Naive thymus-derived CD4-positive, alpha-beta T cell (primary cell): ENCODE measurements at places on chromosomes 3 and 15.

- no peak for DNase-seq
Measured at GRCh38 chr3:184725176-184725719, 13.4 kb upstream of the MAGEF1 start.

DNA sequence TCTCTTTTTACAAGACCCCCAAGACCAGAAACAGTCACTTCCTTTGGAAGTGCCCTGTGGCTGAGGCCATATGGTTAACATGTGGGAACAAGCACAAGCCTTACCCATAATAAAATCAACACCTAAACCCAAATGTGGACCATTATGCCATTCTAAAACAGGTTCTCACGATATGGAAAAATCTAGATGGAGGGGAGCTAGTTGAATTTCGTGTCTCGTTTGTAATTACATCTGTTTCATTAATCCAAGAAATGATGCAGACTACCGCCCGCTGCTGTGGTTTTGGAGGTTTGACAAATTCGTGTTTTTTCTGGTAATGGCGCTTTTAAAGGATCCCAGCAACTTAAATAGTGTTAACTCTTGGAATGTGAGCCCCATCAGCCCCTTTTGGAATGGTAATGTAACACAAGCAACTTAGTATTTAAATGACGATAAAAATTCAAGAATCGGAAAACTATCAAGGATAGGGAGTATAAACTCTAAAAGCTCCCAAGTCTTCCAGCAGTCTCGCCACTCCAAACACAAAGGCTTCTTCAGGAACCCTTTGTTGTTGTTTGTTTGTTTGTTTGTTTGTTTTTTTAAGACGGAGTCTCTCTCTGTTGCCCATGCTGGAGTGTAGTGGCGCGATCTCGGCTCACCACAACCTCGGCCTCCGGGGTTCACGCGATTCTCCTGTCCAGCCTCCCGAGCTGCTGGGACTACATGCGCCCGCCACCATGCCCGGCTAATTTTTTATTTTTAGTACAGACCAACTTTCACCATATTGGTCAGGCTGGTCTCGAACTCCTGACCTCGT lies 1.1 kb downstream of the CNBP start:
- DNase-seq = no peak

GRCh38 chr15:59722476-59722875 lies 33.4 kb upstream of the BNIP2 start:
- DNase-seq = no peak

GRCh38 chr3:8738639-8739038 lies 5.0 kb downstream of the CAV3 start:
- DNase-seq = no peak

DNA sequence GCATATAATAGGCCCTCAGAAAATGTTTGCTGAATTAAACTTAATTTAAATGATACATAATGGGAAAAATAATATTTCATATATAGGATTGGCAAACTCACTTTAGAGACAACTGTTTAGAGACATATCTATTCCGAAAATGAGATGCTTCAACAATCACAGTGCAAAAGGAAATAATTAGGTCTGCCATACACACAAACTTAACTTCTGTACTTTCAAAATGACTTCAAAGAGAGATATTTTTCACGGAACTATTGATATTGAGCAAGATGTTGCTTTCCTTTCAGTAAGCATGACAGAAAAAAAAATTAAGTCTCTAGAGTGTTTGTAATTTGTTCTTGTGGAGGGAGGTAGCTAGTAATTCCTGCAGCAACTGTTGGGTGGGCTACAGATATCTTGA lies 769.5 kb downstream of the TUSC7 start:
- DNase-seq = no peak

DNA sequence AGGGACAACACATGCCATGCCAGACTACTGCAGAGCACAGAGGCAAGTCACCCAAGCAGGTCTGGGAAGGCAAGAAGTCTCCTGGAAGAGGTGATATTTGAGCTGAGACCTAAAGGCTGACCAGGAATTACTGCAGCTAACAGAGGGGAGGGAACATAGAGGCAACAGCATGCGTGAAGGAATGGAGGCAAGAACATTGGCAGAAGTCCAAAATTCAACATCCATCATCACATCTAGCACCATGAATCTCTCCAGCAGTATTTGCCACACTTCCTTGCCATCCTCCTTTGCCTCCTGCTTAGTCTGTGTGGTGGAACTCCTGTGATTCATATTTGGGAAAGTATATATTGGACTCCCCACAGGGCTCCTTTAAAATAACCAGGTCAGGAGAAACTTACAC lies 870 bp upstream of the TSEN2 start:
- DNase-seq = no peak

GRCh38 chr3:117278424-117279190 lies 569.0 kb downstream of the TUSC7 start:
- no peak for DNase-seq

DNA sequence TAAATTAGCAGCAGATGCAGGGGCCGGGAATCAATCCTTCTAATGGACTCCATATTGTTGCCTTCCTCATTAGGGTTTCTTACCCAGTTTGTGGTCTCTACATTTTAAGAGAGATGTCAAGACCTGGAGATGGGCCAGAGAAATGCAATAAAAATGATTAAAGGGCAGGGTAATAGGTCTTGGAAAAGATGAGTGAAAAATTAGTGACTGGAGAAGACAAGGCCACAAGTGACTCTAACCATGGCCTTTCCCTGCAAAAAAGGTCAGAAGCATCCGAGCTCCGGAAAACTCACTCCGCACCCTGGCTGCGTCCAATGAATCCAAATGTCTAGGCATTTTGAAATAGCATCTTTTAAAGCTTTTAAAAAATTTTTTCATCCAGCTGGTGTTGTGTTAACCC lies 152.8 kb downstream of the ARRDC4 start:
- DNase-seq = no peak

- DNase-seq = no peak
Measured at GRCh38 chr3:150945226-150946032, 27.1 kb downstream of the CLRN1 start.

DNA sequence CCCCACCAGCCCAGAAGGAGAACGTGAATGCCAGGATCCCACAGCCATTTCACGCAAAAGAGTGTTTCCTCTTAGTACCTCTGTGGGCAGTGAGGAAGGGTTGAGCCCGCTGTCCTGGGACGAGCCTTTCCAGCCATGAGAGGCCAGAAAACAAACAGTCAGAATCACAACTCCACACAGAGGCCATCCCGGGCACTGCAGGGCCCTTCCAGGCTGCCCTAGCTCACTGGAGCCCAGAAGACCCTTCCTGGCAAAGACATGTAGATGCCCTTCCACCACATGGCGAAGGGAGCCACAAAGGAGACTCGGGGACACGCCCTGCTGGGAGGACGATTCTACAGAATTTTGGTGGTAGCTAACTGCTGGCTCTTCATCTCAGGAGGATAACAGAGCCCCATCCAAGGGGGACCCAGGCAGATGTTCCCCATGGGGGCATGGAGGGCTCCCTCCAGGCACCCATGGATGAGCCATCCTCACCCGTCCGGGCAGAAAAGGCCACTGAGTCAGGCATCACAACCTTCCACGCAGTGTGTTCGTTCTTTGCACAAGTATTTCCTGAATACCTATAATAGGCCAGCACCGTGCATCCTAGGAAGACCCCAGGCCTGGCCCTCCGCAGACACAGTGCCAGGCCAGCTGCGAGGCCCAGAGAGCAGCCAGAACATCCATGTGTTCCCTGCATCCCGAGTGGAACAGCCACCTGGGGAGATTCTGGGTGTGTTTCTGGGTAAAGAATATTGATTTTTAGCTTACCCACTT lies 47.2 kb downstream of the SLC12A8 start:
- no peak for DNase-seq

- DNase-seq = peak; percentile 60
Measured at GRCh38 chr3:196537319-196537984, 22.3 kb upstream of the SMCO1 start.

DNA sequence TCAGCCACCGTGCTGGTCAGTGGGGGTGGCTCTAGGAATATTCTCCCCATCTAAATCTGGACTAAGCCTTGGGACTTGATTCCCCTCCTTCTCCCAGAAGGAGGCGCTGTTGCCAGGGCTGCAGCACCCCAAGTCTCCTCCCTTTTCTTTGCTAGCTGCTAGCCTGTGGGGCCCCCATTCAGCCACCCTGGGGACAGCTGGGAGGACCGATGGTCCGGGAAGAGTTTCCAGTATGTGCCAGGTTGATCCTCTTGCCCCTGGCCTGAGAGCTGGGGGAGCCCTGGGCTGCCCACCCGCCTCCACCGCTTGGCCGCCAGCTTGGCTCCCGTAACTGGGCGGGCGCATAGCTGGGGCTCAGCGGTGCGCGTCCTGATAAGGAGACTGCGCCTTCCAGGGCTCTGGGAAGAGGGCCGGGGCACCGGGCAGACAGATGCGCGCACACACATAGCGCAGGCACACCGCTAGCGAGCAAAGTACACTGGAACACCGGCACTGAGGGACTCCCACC lies 4.2 kb downstream of the SMAD6 start:
- no peak for DNase-seq

DNA sequence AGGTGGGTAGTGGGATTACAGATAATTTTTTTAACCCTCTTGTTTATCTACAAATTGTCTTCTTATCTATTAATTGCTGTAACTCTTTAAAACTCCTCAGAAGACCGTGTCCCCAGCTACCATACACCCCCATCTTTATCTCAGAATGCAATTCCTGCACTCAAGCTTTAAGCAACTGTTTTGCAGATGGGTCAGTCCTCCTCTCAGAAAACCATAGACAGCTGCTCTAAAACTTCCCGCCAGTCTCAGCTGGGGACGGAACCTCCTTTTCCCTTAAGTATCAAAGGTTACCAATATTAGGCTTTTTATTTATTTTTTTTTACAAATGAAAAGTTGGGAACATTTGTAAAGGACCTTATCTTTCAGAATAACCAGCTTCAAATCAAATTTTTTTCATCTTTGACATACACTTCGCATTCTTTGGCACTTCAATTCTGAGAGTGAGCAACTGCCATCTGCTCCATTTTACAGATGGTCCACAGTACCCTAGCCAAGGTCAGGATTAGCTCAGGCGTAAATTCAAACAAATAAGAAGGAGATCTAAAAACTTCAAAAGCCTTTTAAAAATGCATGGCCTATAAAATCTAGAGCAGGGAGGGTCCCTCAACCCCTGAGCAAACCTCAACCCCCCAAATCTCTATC lies 1.3 kb downstream of the GATM start:
- DNase-seq = no peak

DNA sequence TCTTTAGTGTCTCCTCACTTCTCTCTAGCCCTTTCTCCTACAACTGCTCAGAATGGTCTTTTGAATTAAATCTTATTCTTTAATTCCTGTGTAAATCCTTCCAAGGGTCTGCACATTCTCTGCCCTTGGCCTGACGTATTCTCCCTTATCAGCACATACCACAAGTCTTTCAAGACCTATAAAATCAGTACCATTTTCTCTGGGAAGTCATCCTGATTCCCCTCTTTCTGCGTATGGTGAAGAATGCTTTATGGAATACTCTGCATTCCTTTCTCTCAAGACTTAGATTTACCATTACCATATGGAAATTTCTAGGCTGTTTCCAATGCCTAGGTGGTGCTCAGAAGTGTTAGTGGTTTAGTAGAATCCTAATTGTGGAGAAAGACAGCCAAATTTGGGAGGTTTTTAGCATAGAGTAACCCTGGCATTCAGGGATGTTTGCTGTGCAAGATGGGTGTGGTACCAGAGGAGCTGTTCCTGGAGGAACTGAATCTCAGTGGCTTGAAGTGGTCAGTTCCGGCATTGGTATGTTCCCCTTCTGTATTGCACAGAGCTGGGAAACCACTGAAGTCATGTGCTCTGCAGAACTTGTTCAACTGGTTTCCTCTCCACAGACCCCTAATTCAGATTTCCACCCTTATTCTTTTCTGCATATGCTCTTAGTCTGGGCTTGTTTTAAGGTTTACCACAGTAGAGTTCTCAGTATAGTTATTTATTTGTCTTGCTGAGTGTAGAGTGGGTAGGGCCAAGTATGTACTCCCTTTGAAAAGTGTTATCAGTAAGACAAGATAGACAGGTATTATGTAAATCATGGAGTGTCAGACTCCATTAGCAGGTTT lies 24.5 kb downstream of the IQGAP1 start:
- DNase-seq = no peak

DNA sequence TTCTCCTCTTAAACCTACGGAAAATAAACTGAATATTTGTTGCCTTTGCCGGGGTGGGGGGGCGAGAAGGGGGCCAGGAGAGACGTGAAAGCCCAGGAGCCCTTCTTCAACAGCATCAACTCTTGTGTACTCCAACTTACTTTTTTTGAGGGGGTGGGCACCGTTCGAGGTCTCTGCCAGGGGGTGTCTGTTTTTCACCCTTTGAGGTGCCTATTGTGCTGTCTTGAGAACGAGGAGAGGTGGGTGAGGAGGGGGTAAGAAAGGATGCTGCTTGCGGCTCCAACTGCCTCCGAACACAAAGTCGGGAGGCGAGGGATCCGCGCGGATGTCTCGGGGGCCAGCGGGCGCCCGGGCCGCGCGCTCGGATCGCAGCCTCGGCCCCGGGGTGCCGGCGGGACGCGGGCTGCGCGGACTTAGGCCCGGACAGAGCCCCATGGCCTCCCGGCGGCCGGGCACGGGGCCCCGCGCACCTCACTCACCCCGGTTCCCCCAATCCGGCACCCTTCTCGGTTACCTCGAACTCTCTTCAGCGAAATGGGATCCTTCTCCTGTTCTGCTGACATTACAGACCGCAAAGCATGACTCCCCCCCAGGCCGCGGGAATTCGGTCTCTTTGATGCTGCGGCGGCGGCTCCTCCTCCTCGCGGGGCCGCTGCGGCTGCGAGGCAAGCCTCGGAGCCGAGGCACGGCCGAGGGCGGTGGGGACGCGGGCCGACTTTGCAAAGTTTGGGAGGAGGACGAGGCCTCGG lies 650 bp downstream of the PYGO1 start:
- peak; percentile 24 for DNase-seq

DNA sequence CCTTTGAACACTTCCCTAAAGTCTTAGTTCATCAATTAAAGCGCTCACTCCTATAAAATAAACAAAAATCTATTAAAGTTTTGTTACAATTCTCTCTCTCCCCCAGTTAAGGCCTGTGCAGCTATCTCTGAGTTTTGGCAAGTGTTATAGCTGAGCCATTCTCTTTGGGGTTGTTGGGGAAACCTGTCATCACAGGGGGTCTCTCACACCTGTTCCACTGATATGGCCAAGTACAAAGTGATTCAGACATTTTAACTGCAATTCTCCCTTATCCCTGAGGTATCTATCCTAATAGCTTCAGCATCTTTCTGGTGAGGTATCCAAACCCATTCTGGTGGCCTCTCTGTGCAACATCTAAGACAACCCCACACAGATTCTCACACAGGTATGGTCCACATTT lies 116.4 kb downstream of the UNC13C start:
- no peak for DNase-seq

DNA sequence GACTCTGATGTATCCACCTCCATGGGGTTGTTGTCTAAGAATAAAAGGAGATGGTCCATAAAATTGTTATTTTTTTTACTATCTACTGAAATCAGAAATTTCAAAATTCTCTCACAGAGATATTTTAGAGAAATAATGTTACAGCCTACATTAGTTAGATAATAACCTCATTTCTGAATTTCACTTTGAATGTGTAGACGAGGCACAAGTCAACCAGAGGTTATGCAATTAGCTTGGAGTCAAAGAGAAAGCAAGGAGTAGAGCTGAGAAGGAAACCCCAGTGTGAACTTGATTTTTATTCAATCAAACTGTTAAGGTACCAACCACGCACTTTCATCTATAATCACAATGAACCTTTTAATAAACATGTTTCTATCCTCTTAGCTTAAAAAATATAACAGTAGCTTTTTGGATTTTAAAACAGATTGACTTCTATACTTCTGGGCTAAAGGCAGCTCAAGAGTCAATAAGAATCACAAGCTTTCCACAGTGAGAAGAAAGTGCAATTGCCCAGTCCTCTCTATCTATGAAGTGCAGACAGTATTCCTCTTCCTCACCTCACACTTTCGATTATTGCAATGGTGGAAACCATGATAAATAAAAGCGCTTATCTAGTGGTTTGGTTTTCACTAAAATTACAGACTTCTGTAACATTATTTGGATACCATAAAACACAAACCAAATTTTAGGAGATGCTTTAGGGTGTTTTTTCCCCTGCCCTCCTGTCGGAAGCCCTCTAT lies 403.2 kb downstream of the ZBTB20 start:
- DNase-seq = no peak
